ENCODE measurements at places on chromosomes 13 and 19.
A peak's percentile ranks its signal among the peaks of the same experiment; 100 is the strongest.

DNA sequence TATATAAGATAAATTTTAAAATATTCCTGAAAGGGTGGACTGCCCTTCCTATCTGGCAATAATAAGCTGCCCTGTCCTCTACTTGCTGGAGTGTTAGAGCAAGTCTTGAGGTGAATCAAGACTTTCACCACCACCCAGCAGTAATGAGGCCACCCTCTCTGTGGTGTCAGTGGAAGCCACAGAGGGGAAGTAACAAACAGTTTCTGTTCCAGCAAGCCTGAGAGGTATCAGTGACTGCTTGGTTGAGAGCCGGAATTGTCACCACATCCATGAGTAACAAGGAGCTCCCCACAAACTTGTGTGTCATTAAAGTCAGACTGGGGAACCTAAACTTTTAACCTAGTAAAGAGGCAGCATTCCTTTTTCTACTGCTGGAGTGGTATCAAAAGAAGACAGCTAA is 532.7 kb upstream of the SPRY2 start:
- DNase-seq: no peak

- DNase-seq: no peak
Measured at GRCh38 chr19:2464389-2464788, 7.6 kb upstream of the LMNB2 start.

DNA sequence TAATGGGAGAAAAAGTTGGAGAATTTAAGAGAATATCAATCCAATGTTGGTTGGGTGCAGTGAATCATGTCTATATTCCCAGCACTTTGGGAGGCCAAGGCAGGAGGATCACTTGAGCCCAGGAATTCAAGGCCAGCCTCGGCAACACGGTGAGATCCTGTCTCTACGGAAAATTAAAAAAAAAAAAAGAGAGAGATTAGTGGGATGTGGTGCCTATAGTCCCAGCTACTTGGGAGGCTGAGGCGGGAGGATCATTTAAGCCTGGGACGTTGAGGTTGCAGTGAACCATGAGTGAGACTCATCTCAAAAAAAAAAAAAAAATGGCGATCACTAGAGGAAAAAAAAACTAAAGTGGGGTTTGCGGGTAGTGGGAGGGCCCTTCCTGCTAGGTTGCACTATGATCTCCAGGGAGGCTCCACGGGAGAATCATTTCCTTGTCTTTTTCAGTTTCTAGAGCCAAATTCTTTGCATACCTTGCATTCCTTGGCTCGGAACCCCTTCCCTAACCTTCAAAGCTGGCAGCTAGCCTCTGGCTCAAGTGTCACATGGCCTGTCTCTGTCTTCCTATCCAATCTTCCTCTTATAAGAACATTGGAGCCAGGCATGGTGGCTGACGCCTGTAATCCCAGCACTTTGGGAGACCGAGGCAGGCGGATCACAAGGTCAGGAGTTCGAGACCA is 5.8 kb upstream of the ERCC2 start:
- peak; percentile 96 for DNase-seq

DNA sequence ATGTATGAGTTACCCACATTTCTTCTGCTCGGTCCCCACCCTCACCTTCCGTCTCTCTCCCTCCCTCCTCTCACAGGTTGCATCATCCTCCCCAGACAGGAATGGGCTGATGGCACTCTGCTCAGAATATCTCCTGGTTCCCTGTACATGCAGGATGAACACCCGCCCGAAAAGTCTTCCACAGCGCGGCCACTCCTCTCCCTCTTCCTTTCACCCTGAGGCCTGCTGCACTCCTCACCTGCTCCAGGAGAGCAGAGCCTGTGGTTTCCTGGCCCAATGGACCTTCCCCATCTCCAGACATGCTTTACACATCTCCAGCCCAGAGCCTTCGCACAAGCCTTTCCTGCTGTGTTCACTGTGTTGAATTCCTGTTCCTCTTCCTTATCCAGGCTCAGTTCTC is 40.9 kb downstream of the GSX1 start:
- DNase-seq: no peak

GRCh38 chr19:43351998-43352746 is 1.3 kb upstream of the CD177 start:
- no peak for DNase-seq

GRCh38 chr19:2047076-2047448 is 4.0 kb downstream of the MKNK2 start:
- no peak for DNase-seq

GRCh38 chr13:97223711-97224541 is 1.8 kb downstream of the MBNL2 start:
- DNase-seq: peak; percentile 95

Measured in fibroblast of gingiva (primary cell).